CD4-positive, alpha-beta T cell (primary cell): ENCODE measurements at places on chromosomes 5 and 9.

DNA sequence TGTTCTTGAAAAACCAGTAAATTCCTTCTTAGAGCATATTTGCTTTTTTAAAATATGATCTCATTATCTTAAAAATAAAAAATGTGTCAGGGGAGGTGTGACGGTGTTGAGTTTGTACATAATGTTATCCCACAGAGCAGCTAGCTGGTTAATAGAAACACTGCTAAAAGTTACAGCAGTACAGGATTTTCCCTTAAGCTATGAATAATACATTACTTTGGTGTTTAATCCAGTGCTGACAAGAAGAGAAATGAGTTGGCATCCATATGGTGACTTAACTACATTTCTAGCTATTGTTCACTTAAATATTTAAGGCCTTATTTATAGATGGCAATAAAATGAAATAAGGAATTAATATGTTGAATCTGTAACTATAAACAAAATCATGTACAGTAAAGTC, 883.1 kb downstream of the CDH18 start:
- no peak for DNase-seq

GRCh38 chr9:84174486-84174885, 166.1 kb downstream of the SLC28A3 start:
- no peak for DNase-seq

DNA sequence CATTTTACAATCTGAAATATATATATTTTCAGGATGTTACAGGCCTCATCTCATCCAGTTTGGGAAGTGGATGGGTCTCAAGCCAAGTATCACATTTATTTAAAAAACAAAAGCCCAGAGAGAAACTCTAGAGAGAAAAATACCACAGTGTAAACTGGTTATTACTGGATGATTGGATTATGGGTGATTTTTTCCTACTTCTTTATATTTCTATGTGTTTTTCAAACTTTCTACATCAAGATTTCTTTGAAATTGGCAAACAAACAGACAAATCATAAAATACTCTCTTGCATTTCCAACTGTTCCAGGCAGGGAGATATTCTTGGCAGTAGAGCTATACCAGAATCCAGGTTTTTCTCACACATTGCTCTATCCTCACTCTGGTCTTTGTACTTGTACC, 116.0 kb upstream of the SMIM23 start:
- no peak for DNase-seq

GRCh38 chr9:78490231-78490630, 193.3 kb downstream of the PSAT1 start:
- DNase-seq = no peak

DNA sequence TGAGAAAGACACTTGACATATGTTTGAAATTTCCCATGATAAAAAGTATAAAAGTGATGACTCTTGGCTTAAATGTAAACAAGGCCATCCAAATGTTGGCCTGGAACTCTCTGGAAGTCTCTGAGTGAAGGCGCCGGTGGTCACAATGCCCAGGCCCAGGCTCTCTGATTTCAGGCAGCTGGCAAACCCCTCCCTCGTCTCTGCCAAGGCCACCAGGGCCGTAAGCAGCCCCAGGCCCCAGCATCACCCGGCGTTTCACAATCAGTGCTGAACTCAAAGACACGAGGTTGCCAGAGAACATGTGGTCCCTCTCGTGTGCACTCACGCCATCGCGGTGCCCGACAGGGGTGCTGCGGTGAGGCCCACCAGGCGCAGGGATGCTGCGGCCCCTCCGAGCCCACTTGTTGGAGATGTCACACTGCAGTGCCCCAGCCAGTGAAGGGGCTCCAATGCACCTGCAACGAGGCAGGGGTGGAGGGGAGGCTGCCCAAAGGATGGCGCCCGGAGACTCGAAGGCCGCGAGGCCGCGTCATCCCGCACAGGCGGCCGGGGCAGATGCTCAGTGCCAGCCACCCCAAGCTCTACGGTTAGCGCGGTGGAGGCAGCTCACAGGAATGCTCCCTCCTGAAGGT, 15.0 kb downstream of the LPCAT1 start:
- no peak for DNase-seq

DNA sequence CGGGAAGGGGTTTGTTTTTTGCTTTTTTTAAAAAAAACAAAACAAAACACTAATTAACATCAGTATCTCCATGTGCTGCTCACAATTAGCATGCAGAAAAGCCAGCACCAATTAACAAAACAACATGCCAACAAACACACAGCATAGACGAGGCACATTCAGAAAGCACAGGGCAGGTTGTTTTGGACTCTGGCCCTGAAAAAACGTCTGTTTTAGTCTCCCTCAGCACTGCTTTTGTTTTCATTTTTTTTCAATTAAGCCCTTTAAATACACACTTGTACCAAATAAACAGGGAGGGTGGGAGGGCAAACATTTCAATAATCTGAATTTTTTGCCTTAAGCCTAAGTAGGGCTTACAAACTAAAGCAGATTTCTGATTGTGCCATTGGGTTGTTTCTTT, 309.6 kb downstream of the DTWD2 start:
- no peak for DNase-seq

DNA sequence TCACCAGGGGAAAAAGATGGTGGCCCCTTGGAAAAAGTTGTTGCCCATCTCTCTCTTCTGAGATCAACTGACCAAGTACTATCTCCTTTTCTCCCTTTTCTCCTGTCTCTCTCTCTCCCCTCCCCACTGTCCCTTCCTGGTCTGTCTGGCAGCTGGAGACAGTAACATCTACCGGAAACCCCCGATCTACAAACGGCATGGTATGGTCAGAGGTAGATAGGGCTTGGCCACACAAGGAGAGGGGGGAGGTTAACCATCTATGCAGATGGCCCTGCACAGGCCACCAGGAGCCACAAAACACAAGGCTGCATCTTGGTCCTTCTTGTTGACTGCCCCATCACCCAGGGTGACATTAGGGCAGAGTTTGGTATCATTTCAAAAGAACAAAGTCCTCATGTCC, 29.3 kb upstream of the AFAP1L1 start:
- DNase-seq = no peak

- no peak for DNase-seq
Measured at GRCh38 chr5:130280528-130281217, 376.4 kb downstream of the CHSY3 start.

- no peak for DNase-seq
Measured at GRCh38 chr5:180159756-180160155, 49.3 kb downstream of the RASGEF1C start.

- DNase-seq = no peak
Measured at GRCh38 chr9:25684321-25684720, 6.1 kb upstream of the TUSC1 start.

DNA sequence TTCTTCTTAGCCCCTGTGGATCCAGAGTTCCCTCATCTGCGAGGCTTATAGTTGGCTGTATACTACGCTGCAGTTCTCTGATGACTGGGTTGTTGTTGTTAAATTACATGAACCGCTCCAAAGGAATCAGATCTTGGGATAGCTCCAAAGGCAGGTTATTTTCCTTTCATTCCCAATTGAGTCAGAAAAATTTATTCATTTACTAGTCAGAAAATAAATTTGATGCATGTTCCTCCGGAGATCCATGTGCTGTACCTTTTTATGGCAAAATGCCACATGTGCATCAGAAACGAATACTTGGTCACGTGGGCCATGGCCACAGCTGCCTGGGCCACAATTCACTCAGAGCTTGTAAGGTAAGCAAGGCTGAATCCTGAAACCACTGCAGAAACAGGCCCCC, 304.0 kb downstream of the NR2F1-AS1 start:
- DNase-seq = no peak

- no peak for DNase-seq
Measured at GRCh38 chr9:75490326-75490725, 400.1 kb upstream of the PCSK5 start.

DNA sequence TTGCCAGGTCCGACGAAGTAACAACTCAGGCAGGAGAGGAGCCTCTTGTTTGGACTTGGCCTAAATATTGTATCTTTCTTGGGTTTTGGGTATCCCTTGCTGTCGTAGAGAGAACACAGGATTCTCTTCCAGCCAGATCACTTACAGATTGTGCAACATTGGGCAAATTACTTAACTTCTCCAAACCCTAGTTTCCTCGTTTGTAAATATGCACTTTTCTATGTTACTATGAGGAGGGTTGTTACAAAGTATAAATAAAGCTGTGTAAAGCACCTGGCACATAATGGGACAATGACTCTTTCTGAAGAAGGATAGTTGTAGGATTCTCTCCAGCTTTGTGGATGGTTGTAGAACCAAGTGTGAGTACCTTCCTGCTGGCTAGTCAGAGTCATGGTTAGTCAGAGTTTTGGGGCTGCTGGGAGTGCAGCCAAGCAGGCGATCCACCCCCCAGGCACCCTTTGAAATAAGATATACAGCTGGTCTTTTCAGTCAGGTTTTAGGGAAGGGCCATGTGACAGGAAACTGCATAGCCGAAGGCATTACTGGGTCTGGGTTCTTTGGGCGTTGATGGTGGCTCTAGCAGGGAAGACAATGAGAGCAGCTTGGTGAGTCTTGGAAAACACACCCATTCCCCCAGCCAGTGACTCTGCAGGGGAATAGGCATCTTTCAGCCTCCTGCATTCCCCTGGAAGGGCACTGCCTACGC, 49.9 kb upstream of the GDNF start:
- DNase-seq = no peak

GRCh38 chr5:93573354-93574351, 7.4 kb downstream of the NR2F1-AS1 start:
- DNase-seq = no peak

GRCh38 chr9:630817-631216, 210.7 kb upstream of the DMRT1 start:
- no peak for DNase-seq

GRCh38 chr9:34961574-34962490, 3.7 kb downstream of the PHF24 start:
- no peak for DNase-seq

DNA sequence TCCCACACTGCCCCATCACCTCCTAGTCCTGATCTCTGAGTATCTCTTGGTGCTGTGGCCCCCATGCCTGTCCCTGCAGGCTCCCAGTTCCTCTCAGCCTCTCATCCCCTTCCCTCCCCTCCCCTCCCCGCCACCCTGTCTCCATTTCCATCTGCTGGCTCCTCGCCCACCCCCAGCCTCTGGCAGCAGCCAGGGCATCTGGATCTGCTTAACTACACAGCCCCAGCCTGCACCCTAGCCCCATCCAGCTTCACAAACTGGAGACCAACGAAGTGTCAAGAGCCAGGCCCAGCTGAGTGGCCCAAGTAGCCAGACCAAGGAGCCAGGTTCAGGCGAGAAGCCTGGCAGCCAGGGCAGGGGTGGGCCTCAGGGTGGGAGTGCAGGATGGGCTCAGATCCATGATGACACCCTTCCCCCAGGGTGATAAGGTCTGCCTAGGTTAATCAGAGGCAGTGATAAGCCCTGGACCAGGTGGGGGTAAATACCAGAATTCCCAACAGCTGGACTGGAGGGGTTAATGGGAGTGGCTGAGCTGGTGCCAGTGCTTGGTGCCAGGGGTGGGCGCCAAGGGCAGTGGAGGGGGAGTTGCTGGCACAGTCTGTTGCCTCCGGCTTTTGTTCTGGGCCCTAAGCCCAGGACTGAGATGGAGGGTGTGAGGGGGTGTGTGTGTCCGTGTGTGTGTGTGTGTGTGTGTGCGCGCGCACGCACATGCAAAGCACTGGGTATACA, 2.5 kb downstream of the IL11RA start:
- no peak for DNase-seq

DNA sequence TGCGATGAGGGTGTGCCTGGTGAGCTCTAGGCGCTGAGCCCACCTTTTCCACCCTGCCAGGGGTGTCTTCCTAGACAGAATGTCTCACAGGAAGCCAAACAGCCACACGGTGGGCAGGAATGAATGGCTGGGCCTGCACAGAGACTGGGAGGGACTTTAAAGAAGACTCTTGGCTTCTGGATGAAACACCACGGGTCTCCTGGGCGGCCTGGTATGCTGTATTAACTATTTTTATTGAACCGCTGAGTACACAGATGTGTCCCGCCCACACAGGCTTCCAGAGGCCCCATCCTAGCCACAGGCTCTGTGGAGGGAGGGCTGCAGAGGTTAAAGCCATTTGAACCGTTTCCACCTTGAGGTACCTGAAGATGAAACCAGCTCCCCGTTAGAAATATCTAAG, 115.2 kb upstream of the CXCL14 start:
- no peak for DNase-seq

DNA sequence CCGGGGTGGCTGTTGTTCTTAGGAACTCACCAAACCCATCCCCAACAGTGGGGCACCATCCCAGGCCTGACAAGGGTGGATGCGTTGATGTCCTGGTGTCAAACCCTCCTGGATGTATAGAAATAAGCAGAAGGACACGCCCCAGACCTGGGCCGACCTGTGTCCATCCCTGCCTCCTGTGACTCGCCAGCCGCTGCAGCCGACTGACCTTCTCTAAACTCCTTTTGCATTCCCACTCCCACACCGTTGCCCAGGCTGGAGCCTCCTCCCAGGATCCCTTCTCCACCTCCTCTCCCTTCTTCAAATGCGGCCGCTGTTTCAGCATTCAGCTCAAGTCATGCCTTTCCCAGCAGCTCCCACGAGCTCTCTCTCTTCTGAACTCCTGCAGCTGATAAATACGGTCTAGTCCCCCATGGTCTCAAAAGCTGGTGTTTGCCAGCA, 213.2 kb upstream of the IER5L start:
- DNase-seq = no peak

- DNase-seq = no peak
Measured at GRCh38 chr5:110304176-110304575, 422.3 kb downstream of the TMEM232 start.
